Mammary microvascular endothelial cell (primary cell): ENCODE measurements at places on chromosomes 2 and 18. TPM values are rescaled to one million over a fixed set of nuclear protein-coding genes. Genes with fewer than 3 reads are reported as not detected.

Gene PMAIP1
- 25.0 and 29.7 TPM in 2 replicates for total RNA-seq

Gene LRPPRC
- 47.4 and 56.6 TPM in 2 replicates for total RNA-seq

Gene HRH4
- not detected in 2 replicates for total RNA-seq

Gene PROM2
- total RNA-seq: under 0.01 TPM in 1 of 2 replicates, not detected in the other

Gene CAPN10
- 17.9 and 23.1 TPM in 2 replicates for total RNA-seq
